ENCODE measurements at places on chromosomes 12 and 14. TPM values are rescaled to one million over a fixed set of nuclear protein-coding genes. Genes with fewer than 3 reads are reported as not detected.

DNA sequence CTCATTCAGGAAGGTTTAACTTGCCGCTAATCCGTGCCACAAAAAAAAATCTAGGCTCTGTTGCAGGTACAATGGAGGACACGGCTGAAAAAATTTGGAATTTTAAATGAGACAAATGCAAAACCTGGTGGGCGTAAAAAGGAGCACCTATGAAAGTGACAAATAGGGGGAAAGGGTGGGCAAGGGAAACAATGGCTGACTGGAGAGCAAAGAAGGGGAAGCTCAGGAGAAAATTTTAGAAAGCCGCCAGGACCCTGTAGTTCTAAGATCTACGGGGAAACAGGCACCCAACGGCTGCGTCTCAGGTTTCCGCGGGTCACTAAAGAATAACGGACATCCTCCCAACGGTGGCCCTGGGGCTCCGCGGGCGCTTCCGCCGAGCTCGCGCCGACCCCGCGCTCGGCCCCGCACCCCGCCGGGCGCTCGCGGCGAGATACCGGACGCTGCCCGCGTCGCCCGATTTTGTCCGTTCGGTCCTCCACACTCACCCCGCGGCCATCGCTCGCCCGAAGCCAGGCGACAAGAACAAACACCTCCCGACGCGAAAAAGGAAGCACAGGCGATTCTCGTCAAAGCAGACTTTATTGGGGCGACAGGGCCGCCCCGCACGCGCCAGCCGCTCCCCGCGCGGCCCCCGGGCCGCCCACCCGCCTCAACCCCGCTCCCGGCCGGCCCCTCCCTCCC is 1.1 kb upstream of the YY1 start:
- DNase-seq: peak; percentile 63

- DNase-seq: no peak
These were observed 253.9 kb downstream of the LRFN5 start for GRCh38 chr14:41860586-41860985.

DNA sequence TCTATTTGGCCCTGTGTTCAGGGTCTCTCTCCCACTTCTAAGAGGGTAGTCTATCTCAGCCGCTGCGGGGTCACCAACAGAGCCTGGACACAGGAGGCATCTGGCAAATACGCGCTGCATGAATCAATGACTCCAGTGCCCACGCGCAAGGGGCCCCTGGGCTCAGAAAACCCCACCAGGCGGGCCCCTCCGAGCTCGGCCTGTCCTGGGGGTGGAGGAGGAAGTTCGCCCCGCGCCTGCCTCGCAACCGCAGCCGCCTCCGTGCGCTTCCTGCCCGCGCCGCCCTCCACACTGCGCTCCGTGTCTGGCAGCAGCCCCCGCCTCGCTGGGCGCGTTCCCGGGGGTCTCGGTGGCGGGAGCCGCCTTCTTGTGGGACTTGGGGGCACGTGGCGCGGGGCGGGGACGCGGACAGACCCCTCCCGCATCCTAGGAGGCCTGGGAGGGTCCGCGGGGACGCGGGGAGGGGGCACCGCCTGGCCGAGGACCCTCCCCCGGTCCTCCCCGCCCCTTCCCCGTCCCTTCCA is 811 bp upstream of the FBRSL1 start:
- DNase-seq: peak; percentile 74

DNA sequence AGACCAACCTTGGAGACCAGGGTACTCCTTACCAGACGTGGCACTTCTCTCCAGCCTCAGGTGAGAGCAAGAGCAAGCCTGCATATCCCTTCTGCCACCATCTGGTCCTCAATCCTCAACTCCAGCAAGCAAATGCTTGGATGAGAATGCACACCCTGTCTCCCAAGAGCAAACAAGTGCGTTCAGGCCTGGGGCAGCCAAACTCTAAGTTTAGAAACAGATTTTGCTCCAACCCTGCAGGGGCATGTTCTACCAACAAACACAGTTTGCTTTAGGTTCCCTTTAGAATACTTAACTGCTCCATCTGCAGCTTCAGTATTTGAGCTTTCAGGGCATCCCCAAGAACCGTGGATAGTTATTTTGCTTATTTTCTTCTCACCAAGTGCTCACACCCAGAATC is 55.9 kb upstream of the FICD start:
- DNase-seq: no peak

GRCh38 chr12:28171356-28172060 is 18.7 kb upstream of the CCDC91 start:
- no peak for DNase-seq

CLBA1 gene
- total RNA-seq: 0.68 TPM

KRT75 gene
- not detected for total RNA-seq

ARHGAP9 gene
- 171 TPM for total RNA-seq

DNA sequence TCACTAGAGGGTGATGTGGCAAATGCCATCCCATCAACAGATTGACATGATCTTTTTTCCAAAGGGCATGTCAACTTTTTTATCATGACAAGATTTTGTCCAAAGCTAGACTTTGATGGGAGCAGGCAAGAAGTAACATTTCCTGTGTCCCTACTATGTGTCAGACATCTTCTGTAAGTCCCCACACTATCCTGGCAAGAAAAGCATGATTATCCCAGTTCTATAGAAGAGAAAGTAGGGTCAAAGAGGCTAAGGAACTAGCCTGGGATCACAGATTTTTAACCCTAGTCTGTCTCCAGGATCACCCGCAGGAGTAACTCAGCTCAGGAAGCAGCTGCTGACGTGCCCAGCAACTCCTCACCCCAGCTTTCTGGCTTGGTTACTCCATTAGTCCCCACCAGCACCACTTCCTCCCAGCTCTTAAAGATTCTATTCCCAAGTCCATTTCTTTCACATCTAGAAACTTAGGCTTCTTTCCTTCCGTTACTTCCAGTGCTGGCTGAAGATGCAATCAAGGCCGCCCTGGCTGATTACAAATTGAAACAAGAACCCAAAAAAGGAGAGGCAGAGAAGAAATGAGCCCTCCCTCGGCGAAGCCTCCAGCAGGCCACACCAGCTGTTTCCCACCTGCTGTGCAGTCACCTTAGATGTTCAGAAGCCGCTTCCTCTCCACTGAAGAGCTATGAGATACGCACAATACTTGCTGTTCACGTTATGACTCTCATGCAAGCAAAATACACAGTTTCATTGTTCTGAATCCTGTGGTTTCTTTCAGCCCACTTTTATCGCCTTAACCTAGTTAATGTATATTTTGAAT is 6.2 kb downstream of the ISCU start:
- DNase-seq: peak; percentile 76

GRCh38 chr14:64591809-64592208 is 42.0 kb downstream of the PPP1R36 start:
- no peak for DNase-seq

- DNase-seq: no peak
These were observed 32.9 kb downstream of the MEG3 start for GRCh38 chr14:100858838-100859220.

OSBPL8 gene
- 113 TPM for total RNA-seq

DNA sequence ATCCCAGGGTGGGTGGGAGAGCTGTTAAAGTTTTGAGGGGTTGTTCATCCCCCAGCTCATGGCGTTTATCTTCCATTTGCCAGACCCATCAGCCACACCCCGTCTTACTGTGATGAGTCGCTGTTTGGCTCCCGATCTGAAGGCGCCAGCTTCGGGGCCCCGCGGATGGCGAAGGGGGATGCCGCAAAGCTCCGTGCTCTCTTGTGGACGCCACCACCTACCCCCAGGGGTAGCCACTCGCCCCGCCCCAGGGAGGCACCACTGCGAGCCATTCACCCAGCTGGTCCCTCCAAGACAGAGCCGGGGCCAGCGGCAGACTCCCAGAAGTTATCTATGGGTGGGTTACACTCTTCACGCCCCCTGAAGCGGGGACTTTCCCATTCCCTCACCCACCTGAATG is 5.7 kb downstream of the RITA1 start:
- DNase-seq: no peak

IL26 gene
- 2.3 TPM for total RNA-seq

DNA sequence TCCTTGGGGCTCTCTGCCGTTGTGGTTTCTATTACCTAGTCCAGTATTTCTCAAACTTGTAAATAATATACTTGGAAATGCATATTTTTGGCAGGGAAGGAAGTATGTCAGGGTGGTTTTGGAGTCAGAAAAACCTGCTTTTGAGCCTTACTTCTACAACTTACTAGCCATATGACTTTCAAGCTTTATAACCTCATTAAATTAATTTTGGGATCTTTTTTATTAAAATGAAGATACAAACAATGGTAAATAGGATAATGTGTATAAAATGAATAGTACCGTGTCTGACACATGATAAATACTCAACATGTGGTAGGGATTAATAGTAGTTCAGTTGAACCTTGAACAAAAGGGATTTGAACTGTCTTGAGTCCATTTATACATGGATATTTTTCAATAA is 406.3 kb downstream of the ATP23 start:
- no peak for DNase-seq

FAM90A1 gene
- total RNA-seq: 0.20 TPM

GRCh38 chr12:103779410-103780092 is 61.5 kb downstream of the NT5DC3 start:
- no peak for DNase-seq

DNA sequence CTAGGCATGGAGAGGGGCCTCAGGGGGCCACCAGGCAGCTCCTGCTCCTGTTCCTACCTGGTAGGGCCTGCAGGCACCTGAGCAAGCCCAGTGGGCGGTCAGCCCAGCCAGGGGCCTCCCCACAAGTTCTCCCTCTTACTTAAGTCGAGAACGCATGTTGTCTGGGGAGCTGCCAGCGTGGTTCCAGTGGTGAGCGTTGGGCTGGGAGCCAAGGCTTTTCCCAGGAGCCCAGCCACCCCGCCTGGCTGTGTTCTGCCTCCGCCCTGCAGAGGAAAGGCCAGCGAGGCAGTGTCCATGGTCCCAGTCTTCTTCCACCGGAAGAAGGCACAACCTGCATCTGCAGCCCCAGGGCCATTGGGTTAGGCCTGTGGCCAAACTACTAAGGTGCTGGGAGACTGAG is 1.4 kb downstream of the C14orf180 start:
- no peak for DNase-seq

GRCh38 chr12:52243259-52243855 is 10.3 kb downstream of the KRT7 start:
- DNase-seq: no peak

DNA sequence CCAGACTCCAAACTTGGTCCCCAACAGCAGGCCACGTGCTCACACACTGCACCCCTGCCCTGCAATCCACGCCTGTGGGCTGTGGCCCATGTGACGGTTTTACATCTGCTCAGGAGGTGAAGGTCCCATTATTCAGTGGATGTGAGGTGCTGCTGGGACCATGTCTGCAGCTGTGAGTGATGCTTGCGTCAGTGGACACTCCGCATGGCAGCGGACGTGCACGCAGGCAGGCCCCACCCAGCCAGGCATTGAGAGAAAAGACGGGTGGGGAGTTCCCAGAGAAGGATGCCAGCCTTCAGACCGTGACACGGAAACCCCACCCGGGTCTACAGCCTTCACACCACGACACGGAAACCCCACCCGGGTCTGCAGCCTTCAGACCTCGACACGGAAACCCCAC is 67.6 kb downstream of the NOC4L start:
- DNase-seq: no peak

DNA sequence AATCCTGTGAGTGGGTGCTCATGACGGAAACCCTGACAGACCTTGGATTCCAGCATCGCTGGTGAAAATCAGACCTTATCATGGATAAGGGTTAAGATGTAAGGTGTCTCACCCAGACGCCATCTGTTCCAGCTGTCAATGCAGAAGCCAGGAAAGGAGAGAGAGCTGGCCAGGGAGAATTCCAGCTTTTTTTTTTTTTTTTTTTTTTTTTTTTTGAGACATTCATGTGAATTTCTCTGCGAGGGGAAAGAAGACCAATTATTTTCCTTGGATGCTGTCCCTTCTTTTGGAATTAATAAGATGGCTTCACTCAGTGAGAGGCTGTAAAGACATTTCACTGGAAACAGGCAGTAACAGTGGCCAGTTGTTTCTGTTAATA is 1.8 kb downstream of the TRAF3 start:
- no peak for DNase-seq

GRCh38 chr12:57864442-57865083 is 18.0 kb upstream of the CTDSP2 start:
- no peak for DNase-seq

- DNase-seq: no peak
These were observed 160.0 kb upstream of the E2F7 start for GRCh38 chr12:77225373-77225772.

GRCh38 chr12:104708891-104709290 is 249.2 kb downstream of the SLC41A2 start:
- no peak for DNase-seq

- no peak for DNase-seq
These were observed 30.3 kb upstream of the STRAP start for GRCh38 chr12:15851919-15852318.

CYP46A1 gene
- total RNA-seq: 0.13 TPM

LBHD2 gene
- total RNA-seq: not detected

GRCh38 chr12:100737168-100737567 is 57.4 kb upstream of the ANO4 start:
- no peak for DNase-seq

CLEC1B gene
- total RNA-seq: not detected

Measured in activated CD4-positive, alpha-beta memory T cell treated with anti-CD3 and anti-CD28 coated beads, Interleukin-2, amount 10 ng/mL, durations not matched to agents 7 days and 5 days (primary cell).